ENCODE measurements at places on chromosomes 13 and 19. TPM values are rescaled to one million over a fixed set of nuclear protein-coding genes. Genes with fewer than 3 reads are reported as not detected.

The CCDC97 gene
- total RNA-seq: 39.4 TPM

The OVOL3 gene
- total RNA-seq: not detected

The PSG7 gene
- not detected for total RNA-seq

The LIM2 gene
- total RNA-seq: not detected

The KLHL1 gene
- total RNA-seq: not detected

The ZNF222 gene
- total RNA-seq: 6.6 TPM

The STARD13 gene
- 2.1 TPM for total RNA-seq

The PCDH20 gene
- total RNA-seq: 0.29 TPM

The ATP4B gene
- not detected for total RNA-seq

- peak; percentile 39 for DNase-seq
- H3K4me3 ChIP-seq: peak overlapping the region; percentile 78
- H3K27me3 ChIP-seq: no peaks in the 10 kb centered on the region
- no peak overlapping the region for H3K27ac ChIP-seq
- H3K36me3 ChIP-seq: no peaks in the 10 kb centered on the region
Observed at GRCh38 chr19:35755550-35756376, 1.1 kb downstream of the HSPB6 start.

GRCh38 chr19:49119411-49120324 is at the start of gene PPFIA3:
TSS of gene PPFIA3 (plus strand) at chr19:49119544. CDS start at chr19:49127874, 8,330 bp downstream.
- H3K27me3 ChIP-seq: peaks cover 9% of the 10 kb centered on the region
- H3K36me3 ChIP-seq: no peaks in the 10 kb centered on the region
- DNase-seq: peak; percentile 69
- no peak within 1 kb of the TSS for H3K27ac ChIP-seq
- peaks cover 3% of the 10 kb centered on the region for H3K4me1 ChIP-seq
- H3K4me3 ChIP-seq: peak within 1 kb of the TSS; percentile 85

- H3K4me3 ChIP-seq: no peak overlapping the region
- no peak overlapping the region for H3K27ac ChIP-seq
Observed at GRCh38 chr19:35913589-35913988, 5.5 kb upstream of the TYROBP start.

DNA sequence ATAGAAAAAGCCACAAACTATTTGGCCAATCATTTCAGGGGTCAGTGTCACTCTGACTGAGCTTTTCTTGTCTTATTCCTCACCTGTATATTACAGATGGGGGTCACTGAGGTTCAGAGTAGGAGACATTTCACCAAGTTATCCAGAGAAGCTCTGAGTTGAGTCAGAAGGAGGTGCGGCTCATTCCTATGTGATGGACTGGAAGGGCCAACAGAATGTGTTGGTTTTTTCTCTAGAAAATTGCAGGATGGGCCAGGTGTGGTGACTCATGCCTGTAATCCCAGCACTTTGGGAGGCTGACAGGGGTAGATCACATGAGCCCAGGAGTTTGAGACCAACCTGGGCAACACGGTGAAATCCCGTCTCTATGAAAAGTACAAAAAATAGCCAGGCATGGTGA is 24.5 kb upstream of the ZNF83 start:
- H3K36me3 ChIP-seq: peaks cover 11% of the 10 kb centered on the region
- H3K27ac ChIP-seq: no peak overlapping the region
- peaks cover 7% of the 10 kb centered on the region for H3K4me1 ChIP-seq
- H3K27me3 ChIP-seq: no peaks in the 10 kb centered on the region
- H3K4me3 ChIP-seq: no peak overlapping the region

DNA sequence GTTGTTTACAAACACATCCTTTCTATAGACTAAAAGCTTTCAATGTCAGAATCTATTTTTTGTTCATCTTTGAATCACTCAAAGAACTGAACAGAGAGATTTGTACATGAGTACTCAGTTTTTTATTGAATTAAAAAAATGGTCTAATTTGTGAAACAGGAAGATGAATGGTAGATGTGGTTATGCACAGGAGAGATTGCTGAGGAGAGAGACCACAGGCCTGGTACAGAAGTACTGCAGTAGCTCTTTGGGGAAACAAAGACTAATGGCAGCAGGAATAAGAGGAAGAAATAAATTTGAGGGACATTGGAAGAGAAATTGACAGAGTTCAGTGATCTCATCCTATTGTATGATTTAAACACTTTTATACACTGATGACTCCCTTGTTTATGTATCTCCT is 222.0 kb upstream of the ARGLU1 start:
- H3K4me3 ChIP-seq: no peak overlapping the region
- H3K4me1 ChIP-seq: peaks cover 3% of the 10 kb centered on the region
- no peak overlapping the region for H3K27ac ChIP-seq
- H3K27me3 ChIP-seq: no peaks in the 10 kb centered on the region

GRCh38 chr13:44938854-44939253 is 50.4 kb downstream of the NUFIP1 start:
- no peak overlapping the region for H3K27ac ChIP-seq
- no peak for DNase-seq
- H3K4me1 ChIP-seq: no peaks in the 10 kb centered on the region
- peaks cover 12% of the 10 kb centered on the region for H3K36me3 ChIP-seq

GRCh38 chr13:60572003-60572798 is 175.2 kb downstream of the TDRD3 start:
- H3K4me3 ChIP-seq: peak overlapping the region; percentile 27
- H3K27me3 ChIP-seq: no peaks in the 10 kb centered on the region
- DNase-seq: peak; percentile 51
- peaks cover 8% of the 10 kb centered on the region for H3K4me1 ChIP-seq
- peak overlapping the region; percentile 75 for H3K27ac ChIP-seq

- H3K27ac ChIP-seq: no peak overlapping the region
- peaks cover 75% of the 10 kb centered on the region for H3K36me3 ChIP-seq
- no peak for DNase-seq
- no peak overlapping the region for H3K4me3 ChIP-seq
- H3K4me1 ChIP-seq: no peaks in the 10 kb centered on the region
Observed at GRCh38 chr13:20983386-20983785, 78.0 kb downstream of the LATS2 start.
